ENCODE measurements at places on chromosomes 3 and 15.

- no peak for DNase-seq
Observed at GRCh38 chr3:64449026-64449425, 223.8 kb upstream of the PRICKLE2 start.

DNA sequence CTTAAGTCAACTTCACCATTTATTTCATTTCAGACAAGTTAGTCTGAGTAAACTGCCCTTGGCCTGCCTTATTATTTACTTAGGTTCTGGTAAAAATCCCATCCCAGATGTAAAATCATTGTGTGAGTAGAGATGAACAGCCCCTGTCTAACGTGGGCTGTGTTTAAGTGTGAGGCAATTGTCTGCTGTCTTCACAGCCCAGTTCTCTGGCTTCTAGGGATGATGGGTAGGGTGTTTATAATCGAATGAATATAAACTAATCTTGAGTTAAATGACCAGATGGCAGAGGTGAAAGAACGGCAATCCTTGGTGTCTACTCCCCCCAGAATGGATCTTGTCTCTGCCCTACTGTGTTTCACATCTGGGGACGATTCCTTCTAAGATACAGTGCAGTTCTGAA is 20.8 kb downstream of the PPARG start:
- no peak for DNase-seq

GRCh38 chr15:101170568-101171350 is 81.1 kb downstream of the CHSY1 start:
- peak; percentile 51 for DNase-seq

DNA sequence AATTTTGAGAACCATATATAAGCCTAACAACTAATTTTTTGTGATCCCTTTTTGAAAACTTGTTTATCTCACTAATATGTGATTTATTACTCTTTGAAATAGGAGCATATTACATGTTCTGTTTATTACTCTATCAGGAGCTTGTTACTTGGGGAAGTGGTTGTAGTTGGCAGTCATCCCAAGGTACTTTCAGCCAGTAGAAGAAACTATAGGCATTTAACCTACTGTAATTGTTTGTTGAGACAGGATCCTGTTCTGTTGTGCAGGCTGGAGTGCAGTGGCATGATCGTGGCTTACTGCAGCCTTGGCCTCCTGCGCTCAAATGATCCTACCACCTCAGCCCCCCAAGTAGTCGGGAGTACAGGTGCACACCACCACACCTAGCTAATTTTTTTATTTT is 195.6 kb downstream of the TCF12 start:
- DNase-seq = no peak

DNA sequence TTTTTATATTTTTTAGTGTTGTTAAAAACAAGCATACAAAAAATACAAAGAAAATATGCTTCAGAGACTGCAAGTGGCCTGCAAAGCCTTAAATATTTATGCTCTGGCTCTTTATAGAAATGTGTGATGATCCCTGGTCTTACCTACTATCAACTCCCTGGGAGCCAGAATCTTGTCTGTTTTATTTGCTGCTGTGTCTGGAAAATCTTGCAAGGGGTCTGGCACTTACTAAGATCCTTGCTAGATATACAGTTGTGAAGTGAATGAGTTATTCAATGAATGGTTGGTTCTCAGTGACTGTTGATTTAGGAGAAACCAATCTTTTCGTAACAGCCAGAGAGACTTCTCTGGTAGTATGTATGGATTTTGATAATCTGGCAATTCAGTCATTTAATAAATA is 521.0 kb upstream of the CFAP20DC start:
- DNase-seq = no peak

- peak; percentile 95 for DNase-seq
Observed at GRCh38 chr3:169112153-169112892, 551.2 kb downstream of the MECOM start.

DNA sequence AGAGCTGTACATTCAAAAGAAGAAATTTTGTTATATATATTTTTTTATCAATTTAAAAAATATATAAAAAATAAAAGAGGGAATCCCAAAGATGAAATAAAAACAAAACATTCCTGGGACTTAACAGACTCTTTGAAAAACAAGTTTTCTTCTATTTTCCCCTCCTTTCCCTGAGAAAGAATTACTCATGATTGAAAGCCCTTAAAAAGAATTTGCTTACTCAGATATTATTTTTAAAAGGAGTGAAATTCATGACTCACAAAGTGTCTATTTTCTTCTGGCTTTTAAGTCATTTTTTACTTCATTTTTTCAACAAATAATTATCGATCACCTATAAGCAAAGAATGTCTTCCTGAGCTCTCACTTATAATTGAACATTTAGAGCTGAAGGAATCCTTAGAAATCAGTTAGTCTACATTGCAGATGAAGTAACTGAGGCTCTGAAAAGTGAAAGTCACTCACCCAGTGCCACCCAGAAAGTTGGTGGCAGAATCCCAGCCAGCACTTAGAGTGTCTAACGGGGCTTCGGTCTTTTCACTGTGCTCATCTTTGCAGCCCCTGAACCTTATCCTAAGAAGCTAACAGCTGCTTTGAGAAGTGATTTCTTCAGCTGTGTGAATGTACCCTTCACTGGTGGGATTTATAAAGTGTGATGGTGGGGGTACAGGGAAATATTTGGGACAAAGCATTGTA is 42.5 kb upstream of the NUDT16 start:
- DNase-seq = peak; percentile 32

DNA sequence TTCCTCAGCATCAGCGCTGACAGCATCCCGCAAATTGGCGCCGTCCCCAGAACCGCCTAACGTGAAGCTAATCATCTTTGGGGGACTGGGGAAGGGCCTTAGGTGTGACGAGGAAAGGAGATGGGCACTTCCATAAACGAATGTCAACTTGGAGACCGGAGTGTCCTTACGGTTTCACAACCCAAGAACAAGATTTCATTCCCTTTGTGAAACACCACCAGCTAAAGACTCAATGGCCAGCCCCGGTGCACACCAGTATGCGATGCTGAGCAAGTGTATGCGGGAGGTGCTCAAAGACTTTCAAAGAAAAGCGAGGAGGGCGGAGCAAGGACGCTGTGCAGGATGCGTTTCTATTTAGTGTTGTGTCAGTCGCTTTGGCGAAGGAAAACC is 759 bp upstream of the TTBK2 start:
- no peak for DNase-seq

DNA sequence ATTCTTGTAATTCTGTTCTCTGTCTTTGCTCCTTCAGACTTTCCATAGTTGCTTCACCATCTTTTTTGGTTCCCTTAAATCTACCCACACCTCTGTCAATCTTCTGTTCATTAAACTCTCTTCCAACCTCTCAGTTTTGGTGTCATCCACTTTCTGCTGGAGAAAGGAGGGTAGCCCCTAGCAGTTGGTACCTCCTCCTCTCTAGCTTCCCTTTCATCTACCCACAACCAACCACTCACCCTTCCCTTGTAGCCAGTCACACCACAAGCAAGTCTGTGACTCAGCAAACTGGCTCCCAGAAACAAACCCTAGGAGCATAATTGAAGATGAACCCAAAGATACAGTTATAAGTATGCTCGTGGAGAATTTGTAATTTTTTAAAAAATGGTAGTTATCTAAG is 318.6 kb downstream of the FHIT start:
- no peak for DNase-seq

- DNase-seq = peak; percentile 64
Observed at GRCh38 chr3:25785826-25786225, 2.6 kb upstream of the NGLY1 start.

DNA sequence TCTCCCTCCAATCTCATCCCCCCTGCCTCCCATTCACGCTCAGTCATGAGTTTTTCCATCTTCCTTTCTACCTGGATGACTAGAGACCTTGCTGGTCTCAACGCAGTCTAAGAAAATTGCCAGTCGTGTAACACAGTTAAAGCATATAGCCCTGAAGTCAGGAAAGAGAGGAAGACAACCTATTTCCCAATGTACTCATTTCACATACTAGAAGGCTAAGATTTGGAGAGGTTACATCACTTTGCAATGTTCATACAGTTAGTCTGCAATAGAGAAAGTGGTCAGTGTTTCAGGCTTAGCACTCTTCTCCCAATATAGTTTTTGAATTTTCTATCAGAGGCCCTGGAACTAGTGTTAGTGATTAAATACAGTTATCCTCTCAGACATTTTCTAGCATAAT is 278.6 kb downstream of the EDEM1 start:
- no peak for DNase-seq

DNA sequence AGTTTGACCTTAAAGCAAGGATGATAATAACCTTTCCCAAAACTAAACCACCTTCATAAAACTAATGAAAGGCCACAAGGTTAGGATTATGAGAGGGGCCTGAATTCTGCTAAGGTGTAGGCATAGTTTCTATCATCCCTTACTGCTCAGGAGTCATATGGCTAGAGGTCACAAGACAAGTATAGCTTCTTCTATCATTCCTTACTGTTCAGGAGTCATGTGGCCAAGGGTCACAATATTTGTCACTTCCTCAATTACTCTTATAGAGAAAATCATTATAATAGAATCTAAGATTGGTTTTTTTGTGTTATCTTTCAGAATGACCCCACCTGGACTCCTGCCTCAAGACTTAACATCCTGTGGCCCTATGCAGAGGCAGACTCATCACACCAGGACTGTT is 36.6 kb downstream of the HERC1 start:
- no peak for DNase-seq

Measured in RKO (cell line).